IPS-NIHi11 (cell line): ENCODE measurements at places on chromosomes 4 and X.
A peak's percentile ranks its signal among the peaks of the same experiment; 100 is the strongest.

DNA sequence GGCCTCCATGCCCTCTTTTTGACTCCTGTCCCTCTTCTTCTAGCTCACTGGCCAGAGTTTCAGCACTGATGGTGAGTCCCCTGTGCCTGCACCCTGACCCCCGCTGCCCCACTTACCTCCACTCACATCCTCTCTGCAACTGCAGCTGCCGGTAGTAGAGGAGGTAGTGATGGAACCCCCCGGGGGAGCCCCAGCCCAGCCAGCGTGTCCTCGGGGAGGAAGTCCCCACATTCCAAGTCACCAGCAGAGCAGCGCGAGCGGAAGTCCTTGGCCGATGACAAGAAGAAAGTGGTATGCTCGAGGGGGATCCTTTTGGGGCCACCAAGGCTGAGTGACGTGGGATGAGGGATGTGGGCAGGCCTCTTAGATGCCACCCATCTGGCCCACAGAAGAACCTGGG, 5.8 kb downstream of the ARAF start:
- DNase-seq, result no peak

DNA sequence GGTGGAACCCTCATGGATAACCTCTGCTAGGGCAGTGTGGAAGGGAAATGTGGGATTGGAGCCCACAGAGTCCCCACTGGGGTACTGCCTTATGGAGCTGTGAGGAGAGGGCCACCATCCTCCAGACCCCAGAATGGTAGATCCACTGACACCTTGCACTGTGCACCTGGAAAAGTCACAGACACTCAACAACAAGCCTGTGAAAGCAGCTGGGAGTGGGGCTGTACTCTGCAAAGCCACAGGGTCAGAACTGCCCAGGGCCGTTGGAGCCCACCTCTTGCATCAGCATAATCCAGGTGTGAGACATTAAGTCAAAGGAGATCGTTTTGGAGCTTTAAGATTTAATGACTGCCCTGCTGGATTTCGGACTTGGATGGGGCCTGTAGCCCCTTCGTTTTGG, 11.6 kb downstream of the ARMCX5 start:
- no peak for DNase-seq

DNA sequence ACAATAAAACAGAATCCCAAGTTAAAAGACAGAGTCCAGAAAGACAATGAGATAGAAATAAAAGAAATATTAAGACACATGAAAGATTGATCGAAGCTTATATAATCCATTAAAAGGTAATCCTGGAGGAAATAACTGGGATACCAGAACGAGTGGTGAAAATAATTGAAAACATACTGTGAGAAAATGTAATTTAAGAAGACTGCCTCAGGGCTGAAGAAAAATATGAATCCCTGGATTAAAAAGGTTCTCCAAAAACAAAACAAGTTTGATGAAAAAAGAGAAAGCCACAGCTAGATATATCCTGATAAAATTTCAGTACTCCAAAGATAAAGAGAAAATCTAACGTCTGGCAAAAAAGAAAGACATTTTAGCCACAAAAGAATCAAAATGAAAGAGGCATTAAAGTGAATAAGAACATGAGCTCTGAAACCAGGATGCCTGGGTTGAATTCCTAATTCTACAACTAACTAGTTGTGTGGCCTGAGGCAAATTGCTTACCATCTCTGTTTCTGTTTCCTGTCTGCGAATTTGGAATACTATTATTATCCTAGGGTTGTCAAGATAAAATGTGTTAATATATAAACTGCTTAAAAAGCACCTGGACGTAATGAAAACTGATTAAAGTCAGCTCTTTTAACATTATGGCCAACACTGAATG, 5.5 kb downstream of the DDX60L start:
- no peak for DNase-seq

DNA sequence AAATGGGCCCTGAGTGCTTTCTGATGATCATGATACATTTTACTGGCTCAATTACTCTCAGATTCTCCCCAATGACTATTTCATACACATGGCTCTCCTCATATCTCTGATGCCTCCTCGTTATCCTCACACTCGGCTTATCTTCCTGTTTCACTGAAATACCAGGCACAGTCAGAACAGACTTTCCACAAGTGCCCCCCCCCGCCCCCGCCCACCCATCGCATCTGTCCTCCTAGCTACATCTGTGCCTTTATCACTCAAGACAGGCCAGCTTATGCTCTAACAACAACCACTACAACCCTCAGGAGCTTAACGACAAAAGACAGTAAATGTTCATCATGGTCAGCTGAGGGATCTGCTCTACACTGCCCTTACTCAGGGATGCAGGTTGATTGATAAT, 610.6 kb upstream of the DIPK2B start:
- DNase-seq, result no peak

- no peak for DNase-seq
Measured at GRCh38 chr4:169869490-169869889, 111.7 kb upstream of the HPF1 start.

- DNase-seq, result no peak
Measured at GRCh38 chrX:80879916-80880315, 70.2 kb upstream of the BRWD3 start.

GRCh38 chr4:5823542-5824211, 69.2 kb downstream of the CRMP1 start:
- DNase-seq, result no peak

DNA sequence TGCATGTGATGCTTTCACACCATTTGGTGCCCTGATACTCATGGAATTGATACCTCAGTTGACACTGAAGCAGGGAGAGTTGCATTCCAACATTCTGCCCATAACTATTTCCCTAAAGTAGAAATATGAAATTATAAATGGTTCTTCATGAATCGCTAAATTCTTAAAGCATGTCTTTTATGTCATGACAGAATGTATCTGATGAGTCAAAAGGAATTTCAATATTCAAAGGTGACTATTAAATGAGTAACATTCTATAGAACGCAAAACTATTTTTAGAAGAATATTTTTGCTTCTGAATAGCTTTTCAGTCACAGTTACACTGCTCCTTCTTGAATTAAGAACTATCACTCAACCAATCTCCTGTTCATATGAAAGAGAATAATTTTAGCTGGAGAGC, 152.8 kb downstream of the ADGRA3 start:
- DNase-seq, result no peak

GRCh38 chrX:131633285-131633917, 89.5 kb downstream of the OR13H1 start:
- DNase-seq, result peak; percentile 60
